Lung (tissue), 17 donors: ENCODE measurements at places on chromosomes 2 and 18.

GRCh38 chr2:237157780-237158102, 72.1 kb downstream of the COPS8 start:
- H3K36me3 ChIP-seq, result no peaks in the 10 kb centered on the region
- no peaks in the 10 kb centered on the region for H3K4me1 ChIP-seq
- H3K27ac ChIP-seq, result no peak overlapping the region
- no peak overlapping the region for H3K4me3 ChIP-seq
- no peak for DNase-seq
- no peaks in the 10 kb centered on the region for H3K27me3 ChIP-seq

DNA sequence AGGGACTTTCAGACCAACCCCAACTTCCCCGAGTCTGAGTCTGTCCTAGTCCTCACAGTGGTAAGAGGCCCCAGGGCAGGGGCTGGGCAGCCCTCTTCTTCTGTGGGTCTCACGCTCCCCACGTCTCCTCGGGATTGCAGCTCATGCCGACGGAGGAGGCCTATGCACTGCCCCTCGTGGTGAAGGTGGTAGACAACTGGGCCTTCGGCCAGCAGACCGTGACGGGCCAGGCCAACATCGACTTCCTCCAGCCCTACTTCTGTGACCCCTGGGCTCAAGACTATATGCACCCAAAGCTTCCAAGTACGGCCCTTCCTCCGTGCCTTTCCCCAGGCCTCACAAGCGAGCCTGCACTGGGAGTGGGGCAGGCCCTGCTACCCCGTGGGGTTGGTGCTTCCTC, 44.3 kb downstream of the LMAN2L start:
- no peaks in the 10 kb centered on the region for H3K4me1 ChIP-seq
- H3K4me3 ChIP-seq, result no peak overlapping the region
- H3K27me3 ChIP-seq, result no peaks in the 10 kb centered on the region
- DNase-seq, result peak; percentile 4
- no peak overlapping the region for H3K27ac ChIP-seq

GRCh38 chr2:199581935-199582360, 124.2 kb upstream of the SATB2 start:
- no peaks in the 10 kb centered on the region for H3K36me3 ChIP-seq
- no peak overlapping the region for H3K4me3 ChIP-seq
- no peaks in the 10 kb centered on the region for H3K4me1 ChIP-seq

- H3K4me1 ChIP-seq, result no peaks in the 10 kb centered on the region
- no peaks in the 10 kb centered on the region for H3K36me3 ChIP-seq
- H3K4me3 ChIP-seq, result no peak overlapping the region
- H3K27ac ChIP-seq, result no peak overlapping the region
Measured at GRCh38 chr2:149901231-149901859, 313.8 kb upstream of the MMADHC start.

DNA sequence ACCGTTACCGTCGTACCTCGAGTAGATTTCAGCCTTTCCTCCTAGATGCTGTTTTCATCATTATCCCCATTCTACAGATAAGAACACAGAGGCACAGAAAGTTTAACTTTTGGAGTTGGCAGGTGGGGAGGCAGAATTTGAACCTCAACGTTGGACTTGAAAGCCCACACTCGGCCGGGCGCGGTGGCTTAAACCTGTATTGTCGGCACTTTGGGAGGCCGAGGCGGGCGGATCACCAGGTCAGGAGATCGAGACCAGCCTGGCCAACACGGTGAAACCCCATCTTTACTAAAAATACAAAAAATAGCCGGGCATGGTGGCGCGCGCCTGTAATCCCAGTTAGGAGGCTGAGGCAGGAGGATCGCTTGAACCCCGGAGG, 11.5 kb downstream of the CATIP start:
- no peaks in the 10 kb centered on the region for H3K4me1 ChIP-seq
- H3K27me3 ChIP-seq, result no peaks in the 10 kb centered on the region
- DNase-seq, result no peak

DNA sequence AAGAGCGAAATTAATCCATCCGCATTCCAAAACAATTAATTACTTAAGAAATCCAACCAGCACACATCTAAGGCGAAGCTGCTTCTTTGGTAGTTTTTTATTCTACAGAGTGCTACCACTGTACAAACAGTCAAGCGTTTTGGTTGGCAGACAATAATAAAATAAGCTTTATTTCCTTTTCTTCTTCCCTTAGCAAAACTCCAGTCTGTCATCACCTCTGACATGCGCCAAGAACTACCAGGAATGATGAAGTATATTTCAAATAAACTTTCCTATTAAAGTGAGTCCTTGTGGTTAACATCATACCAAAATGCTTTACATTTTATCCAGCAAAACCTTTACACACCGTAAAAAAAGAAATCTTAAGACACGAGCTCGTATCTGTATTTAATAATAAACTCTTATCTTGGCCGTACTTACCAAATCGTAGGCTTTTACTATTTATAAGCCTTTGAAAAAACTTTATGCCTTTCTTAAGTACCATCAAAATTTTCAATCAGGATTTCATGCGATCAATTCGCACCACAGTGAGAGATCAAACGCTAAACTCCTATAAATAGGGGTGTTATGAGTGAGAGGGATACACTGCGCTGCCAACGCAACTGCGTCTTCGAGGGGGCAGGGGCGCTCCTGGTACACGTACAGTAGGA, 1.3 kb downstream of the ATL2 start:
- no peaks in the 10 kb centered on the region for H3K27me3 ChIP-seq
- peak; percentile 67 for DNase-seq
- H3K4me1 ChIP-seq, result peaks cover 28% of the 10 kb centered on the region
- peak overlapping the region; percentile 95 for H3K4me3 ChIP-seq
- peak overlapping the region; percentile 98 for H3K27ac ChIP-seq
- no peaks in the 10 kb centered on the region for H3K36me3 ChIP-seq

- no peaks in the 10 kb centered on the region for H3K27me3 ChIP-seq
- no peak overlapping the region for H3K27ac ChIP-seq
- no peaks in the 10 kb centered on the region for H3K4me1 ChIP-seq
- H3K36me3 ChIP-seq, result no peaks in the 10 kb centered on the region
Measured at GRCh38 chr2:238940806-238941205, 92.9 kb downstream of the TWIST2 start.

DNA sequence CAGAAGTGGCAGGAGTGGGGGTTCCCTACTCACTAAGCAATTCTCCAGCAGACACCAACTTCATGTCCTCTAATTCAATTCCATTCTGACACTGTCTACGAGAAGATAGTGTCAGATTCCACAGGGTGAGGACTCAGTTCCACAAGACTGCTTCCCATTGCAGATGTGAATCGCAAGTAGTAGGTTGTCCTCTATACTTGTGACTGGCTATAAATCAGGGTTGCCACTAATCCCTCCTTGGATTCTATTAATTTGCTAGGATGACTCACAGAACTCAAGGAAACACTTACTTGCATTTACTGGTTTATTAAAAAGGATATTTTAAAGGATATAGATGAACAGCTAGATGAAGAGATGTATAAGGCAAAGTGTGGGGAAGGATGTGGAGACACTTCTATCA, 184.1 kb upstream of the ACVR2A start:
- no peaks in the 10 kb centered on the region for H3K27me3 ChIP-seq
- no peak overlapping the region for H3K27ac ChIP-seq
- DNase-seq, result no peak
- H3K4me3 ChIP-seq, result no peak overlapping the region

GRCh38 chr2:26162963-26163362, 9.9 kb upstream of the GAREM2 start:
- H3K27me3 ChIP-seq, result no peaks in the 10 kb centered on the region
- no peaks in the 10 kb centered on the region for H3K4me1 ChIP-seq
- no peak overlapping the region for H3K27ac ChIP-seq
- H3K36me3 ChIP-seq, result no peaks in the 10 kb centered on the region
- DNase-seq, result no peak

GRCh38 chr2:207506426-207506825, 23.3 kb upstream of the CREB1 start:
- H3K36me3 ChIP-seq, result no peaks in the 10 kb centered on the region
- DNase-seq, result no peak
- no peak overlapping the region for H3K27ac ChIP-seq
- H3K27me3 ChIP-seq, result no peaks in the 10 kb centered on the region
- H3K4me1 ChIP-seq, result peaks cover 4% of the 10 kb centered on the region

- H3K27ac ChIP-seq, result no peak overlapping the region
- no peaks in the 10 kb centered on the region for H3K27me3 ChIP-seq
- DNase-seq, result no peak
- H3K4me3 ChIP-seq, result no peak overlapping the region
- no peaks in the 10 kb centered on the region for H3K36me3 ChIP-seq
Measured at GRCh38 chr2:240638512-240639160, 13.4 kb downstream of the GPR35 start.

GRCh38 chr2:7887441-7887840, 794.4 kb upstream of the ID2 start:
- H3K4me1 ChIP-seq, result no peaks in the 10 kb centered on the region
- no peak for DNase-seq
- no peak overlapping the region for H3K4me3 ChIP-seq

DNA sequence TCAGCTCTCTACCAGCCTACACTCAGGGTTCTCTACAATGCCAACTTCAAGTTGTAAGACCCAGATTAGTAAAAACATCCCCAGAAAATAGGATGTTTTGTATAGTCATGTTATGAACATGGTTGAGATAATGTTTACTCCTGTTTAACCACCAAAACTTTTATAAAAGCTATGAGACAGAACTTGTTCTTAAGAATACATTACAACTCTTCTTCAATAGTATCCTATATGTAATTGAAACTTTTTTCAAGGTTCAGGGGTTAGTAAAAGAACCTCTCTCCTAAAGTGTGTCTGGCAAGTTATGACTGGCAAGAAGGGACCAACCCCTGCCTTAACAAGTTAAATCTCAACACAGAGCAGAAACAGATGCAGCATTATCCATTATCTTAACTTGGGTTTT, 118.8 kb upstream of the STK17B start:
- DNase-seq, result no peak
- peak overlapping the region; percentile 45 for H3K27ac ChIP-seq
- H3K4me1 ChIP-seq, result peaks cover 14% of the 10 kb centered on the region
- no peaks in the 10 kb centered on the region for H3K36me3 ChIP-seq
- no peak overlapping the region for H3K4me3 ChIP-seq
- H3K27me3 ChIP-seq, result no peaks in the 10 kb centered on the region

- H3K36me3 ChIP-seq, result no peaks in the 10 kb centered on the region
- H3K4me3 ChIP-seq, result no peak overlapping the region
- no peaks in the 10 kb centered on the region for H3K4me1 ChIP-seq
Measured at GRCh38 chr18:38301621-38302020, 736.0 kb upstream of the CELF4 start.

DNA sequence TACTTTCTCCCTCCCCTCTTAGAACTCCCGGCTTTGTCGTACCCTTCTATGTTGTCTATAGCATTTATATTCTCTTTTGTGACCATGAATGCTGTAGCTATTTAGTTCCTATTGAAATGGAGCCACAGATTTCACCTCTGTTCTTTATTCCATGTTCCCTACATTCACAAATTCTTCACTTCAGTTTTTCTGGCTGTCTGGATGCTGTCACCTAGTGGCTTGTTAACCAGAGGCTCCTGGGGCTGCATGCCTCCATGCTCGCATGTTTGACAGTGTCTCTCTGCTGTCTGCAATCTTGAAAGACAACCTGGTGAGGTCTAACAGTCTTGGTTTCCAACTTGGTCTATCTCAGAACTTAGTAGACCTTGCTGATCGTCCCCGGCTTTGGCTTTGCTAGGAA, 48.2 kb downstream of the CFAP221 start:
- no peak overlapping the region for H3K27ac ChIP-seq
- no peak for DNase-seq
- H3K36me3 ChIP-seq, result no peaks in the 10 kb centered on the region
- H3K4me3 ChIP-seq, result no peak overlapping the region

DNA sequence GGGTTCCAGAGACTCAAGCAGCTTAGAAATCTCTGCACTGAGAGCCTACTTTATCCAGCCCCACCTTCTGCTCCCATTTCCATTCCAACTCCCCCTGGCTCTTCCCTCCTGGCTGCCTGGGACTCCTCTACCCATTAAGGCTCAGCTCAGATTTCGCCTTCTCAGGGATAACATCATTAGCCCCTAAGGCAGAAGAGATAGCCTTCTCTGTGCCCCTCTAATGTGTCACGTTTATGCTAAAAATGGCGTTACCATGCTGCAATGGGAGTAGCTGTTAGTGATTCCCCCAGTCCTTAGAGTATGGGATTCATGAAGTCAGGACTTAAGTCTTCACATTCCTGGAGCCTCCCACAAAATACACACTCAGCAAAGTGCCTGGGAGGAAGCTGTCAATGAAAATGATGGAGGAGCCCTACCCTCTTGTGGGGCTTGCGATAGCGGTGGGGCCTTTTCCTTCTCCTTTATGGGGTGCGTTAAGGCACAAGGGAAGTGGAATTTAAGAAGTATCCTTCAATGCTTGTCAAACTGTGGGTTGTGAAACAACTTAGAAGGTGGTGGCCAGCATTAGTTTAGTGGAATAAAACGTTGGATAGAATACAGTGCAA, 144.7 kb upstream of the COPS8 start:
- H3K36me3 ChIP-seq, result no peaks in the 10 kb centered on the region
- no peak overlapping the region for H3K27ac ChIP-seq
- H3K4me3 ChIP-seq, result no peak overlapping the region
- no peak for DNase-seq
- peaks cover 1% of the 10 kb centered on the region for H3K4me1 ChIP-seq
- no peaks in the 10 kb centered on the region for H3K27me3 ChIP-seq

GRCh38 chr2:37421686-37422085, 77.3 kb downstream of the QPCT start:
- H3K4me3 ChIP-seq, result no peak overlapping the region
- no peaks in the 10 kb centered on the region for H3K4me1 ChIP-seq
- H3K27ac ChIP-seq, result no peak overlapping the region
- no peaks in the 10 kb centered on the region for H3K36me3 ChIP-seq
- no peak for DNase-seq
- H3K27me3 ChIP-seq, result no peaks in the 10 kb centered on the region

DNA sequence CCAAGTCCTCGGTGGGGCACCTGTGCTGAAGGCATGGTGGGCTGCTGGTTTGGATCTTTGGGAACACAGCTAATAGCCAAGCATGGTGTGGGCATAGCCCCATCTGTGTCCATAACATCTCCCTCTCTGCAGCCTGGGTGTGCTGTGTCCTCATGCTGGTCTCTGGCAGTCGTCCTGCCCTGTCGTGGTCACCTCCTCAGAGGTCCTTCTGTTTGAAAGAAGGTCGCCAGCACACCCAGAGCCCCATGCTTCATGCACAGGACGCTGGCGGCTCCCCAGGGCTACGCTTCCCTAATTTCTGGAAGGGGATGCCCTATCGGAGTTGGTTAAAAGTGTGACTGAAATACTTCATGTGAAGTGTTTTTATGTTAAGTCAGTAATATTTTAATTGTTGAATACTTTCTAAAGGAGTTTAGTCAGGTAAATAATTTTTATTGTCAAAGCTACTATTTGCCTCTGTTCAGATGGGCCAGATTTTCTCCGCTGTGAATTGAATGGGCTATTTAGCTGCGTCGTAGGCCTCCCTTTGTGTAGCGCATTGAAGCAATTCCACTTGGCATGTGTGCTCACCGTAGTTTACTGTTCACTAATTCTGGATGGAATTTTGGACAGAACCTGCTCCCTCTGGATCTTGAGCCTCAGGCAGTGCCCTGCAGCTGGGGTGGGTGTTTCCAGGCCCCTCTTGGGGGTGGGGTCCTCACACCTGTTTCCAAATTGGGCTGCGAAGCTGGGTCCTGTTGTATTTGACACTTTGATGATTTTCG, 81.9 kb downstream of the WDSUB1 start:
- H3K4me3 ChIP-seq, result no peak overlapping the region
- no peaks in the 10 kb centered on the region for H3K27me3 ChIP-seq
- no peak for DNase-seq
- H3K4me1 ChIP-seq, result peaks cover 10% of the 10 kb centered on the region
- H3K27ac ChIP-seq, result no peak overlapping the region

GRCh38 chr2:181672255-181673008, 7.9 kb downstream of the NEUROD1 start:
- no peaks in the 10 kb centered on the region for H3K36me3 ChIP-seq
- H3K4me3 ChIP-seq, result no peak overlapping the region
- H3K27ac ChIP-seq, result no peak overlapping the region
- peaks cover 23% of the 10 kb centered on the region for H3K27me3 ChIP-seq
